Right hindlimb (tissue), 1 donor: ENCODE measurements at places on chromosomes 4 and X.

DNA sequence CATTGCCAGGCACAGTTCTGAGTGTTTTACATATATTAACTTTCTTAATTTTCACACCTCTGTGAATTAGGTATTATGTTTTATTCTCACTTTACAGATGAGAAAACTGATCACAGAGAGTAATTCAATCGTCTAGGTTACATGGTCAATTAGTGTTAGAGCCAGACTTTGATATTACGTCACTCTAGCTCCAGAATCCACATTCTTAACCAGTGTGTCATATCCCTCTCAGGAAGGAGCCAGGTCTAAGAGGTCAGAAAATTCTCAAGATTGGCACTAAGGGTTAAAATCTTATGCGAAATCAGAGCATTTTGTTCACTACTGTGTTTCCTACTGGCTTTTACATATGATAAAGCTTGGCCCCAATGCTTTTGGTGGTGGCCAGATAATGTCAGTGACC is 7.4 kb downstream of the DMP1 start:
- no peak for DNase-seq

DNA sequence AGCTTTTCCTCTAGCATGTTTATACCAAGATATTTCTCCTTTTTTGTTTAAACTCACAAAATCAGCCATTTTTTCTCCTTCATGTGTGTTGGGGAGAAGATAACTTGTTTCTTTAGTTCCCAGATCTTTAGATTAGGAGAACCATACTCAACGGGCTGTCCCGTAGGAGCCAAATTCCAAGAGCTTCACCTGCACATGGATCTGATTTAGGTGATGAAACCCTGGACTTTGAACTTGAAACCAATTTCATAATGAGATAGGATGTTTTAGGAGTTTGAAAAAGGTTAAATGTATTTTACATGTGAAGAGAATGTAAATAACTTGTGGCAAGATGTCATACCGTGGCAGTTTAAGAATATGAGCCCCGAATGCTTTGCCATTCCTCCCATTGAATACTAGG is 280.0 kb upstream of the PCDH18 start:
- DNase-seq: no peak

GRCh38 chr4:6325788-6326290 is 56.2 kb downstream of the WFS1 start:
- DNase-seq: no peak

- DNase-seq: no peak
Observed at GRCh38 chr4:4680758-4681157, 138.9 kb upstream of the STX18 start.

- DNase-seq: no peak
Observed at GRCh38 chr4:18105030-18106011, 83.8 kb upstream of the LCORL start.

DNA sequence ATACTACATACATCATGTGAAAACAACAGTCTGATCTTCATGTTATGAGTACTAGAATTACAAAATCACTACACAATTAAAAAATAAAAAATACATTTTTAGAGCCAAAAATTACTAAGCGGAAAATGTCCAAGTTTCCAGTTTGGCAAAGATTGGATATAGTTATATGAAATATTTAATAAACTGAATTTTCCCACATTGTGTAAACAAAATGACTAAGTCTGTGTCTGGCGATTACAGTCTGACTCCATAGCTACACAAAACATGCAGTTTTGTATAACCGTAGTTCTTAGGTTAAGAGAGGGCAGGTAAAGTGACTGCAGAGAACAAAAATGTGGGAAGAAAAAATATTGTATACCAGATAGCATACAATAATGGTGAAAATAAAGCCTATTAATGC is 59.2 kb upstream of the TMEM47 start:
- no peak for DNase-seq

- DNase-seq: no peak
Observed at GRCh38 chr4:173801876-173802661, 272.0 kb upstream of the HAND2 start.

GRCh38 chrX:7120878-7121219 is 26.7 kb upstream of the STS start:
- DNase-seq: no peak

DNA sequence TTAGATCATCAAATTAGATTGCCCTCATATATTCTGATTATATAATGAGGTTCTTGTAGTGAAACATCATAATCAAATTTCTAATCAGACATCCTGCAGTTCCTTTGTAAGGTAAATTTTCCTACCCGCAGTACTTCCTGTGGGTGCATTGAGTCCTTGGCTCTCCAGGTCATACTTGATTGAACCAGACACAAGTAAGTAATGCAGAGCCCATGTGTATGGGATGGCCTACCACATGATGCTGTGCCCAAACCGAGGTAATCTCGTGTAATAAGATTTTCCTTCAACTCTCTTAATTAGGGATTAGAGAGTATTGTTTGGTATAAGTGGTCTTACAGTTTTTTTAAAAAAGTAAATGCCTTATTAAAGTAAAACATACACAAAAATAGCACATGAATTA is 1841.8 kb downstream of the PCDH7 start:
- no peak for DNase-seq

- DNase-seq: no peak
Observed at GRCh38 chr4:37604461-37604860, 81.7 kb downstream of the RELL1 start.

DNA sequence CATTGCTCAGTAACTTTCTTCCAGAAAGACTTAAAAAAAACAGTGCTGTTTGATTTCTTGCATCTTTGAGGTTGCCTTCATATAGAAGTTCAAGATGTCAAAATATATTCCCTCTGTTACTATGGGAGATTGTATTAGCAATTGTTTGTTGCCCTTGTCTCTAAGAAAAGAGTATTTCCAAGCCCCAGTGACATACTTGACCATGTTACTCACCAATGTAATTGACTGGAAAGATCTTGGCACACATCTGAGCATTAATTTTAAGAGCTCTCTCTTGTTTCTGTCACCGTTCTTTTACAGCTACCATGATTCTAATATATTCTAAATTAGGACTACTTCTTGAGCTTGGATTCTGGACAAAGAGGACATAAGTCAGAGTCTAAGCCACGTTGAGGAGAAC is 902.7 kb upstream of the EPHA5 start:
- no peak for DNase-seq

DNA sequence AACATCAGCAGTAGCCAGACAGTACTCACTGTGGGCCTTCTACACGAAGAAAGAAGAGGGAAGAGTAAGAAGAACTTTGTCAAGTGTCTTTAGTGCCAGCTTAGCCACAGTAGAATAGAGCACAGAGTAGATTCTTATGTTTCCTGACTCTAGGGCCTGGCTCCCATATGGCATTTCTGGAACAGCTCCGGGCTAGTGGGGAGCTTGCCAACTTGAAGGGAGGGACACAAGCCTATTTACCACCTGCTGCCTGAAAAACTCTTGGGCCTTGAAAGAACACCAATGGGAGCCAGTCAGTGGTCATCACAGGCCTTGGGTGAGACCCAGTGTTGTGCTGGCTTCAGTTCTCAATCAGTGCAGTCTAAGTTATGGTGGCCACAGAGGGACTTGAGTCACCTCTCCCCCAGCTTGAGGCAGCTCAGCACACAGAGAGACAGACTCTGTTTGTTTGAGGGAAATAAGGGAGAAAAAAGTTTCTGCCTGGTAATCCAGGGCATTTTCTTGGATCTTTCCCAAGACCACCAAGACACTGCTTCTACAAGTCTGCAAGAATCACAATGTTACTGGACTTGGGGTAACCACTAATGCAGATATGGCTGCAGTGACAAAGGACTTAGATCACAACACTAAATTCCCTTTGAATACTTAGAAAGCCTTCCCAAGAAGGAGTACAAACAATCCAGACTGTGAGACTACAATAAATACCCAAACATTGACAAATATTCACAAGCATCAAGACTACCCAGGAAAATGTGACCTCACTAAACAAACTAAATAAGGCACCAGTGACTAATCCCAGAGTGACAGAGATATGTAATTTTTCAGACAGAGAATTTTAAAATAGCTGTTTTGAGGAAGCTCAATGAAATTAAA is 261.0 kb upstream of the NDST3 start:
- no peak for DNase-seq

DNA sequence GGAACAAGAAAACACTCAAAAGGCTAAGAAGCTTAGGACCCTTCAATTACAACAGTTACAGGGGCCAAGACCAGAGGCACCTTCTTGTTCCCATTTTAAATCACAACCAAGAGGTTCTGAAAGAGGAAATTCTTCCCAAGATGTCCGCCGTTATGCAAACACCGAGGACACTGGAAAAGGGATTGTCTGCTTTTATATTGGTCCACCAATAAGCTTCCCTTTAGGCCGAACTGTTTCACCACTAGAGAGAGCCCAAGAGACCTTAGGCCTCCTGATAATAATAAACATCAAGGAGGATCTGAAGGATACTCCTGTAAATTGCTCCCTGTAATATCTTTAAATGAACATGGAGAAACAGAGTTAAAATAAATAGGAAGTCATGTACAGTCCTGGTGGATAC is 92.6 kb upstream of the NLRP2B start:
- DNase-seq: no peak

DNA sequence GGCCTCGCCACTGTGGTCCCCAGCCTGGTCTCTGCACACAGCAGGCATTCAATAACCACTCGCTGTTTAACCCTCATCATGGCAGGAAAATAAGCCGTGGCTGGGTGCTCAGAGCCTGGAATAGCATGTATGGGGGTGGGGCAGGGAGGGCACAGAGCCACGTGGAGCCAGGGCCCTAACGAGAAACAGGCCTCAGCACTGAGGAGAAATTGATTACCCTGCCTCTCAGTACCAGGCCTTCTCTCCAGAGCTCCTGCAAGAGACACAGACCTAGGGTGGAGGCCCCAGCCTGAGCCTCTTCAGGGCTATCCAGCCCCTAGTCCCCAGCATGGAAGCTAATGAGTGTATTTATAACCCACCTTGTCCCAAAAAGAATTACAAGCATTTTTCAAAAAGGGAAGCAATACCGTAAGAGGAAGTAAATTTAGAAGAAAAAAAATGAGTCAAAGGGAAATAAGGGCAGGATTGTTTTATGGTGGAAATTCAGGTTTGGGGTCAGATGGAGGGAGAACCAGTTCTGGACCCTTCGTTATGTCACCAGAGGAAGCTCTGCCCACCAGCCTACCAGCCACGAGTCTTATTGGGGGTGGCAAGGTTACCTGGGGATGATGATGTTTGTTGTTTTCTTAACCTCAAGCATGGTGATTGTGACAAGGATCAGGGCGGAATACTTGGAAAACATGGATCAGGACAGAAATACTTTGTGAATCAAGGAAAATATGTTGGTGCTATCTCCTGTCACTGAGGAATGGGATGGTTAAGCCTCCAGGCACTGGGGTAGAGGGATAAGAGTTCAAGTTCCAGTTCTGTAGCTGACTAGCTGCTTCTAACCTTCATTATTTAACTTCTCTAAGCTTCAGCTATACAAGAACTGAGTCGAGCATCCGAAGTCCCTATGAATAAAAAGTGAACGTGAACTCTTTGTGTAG is 101.9 kb upstream of the RBPJ start:
- DNase-seq: no peak

- peak; percentile 87 for DNase-seq
Observed at GRCh38 chr4:30720021-30720660, at the start of gene PCDH7. Gene PCDH7 (plus strand): TSS chr4:30720369. CDS start chr4:30721423, 1,054 bp downstream.

DNA sequence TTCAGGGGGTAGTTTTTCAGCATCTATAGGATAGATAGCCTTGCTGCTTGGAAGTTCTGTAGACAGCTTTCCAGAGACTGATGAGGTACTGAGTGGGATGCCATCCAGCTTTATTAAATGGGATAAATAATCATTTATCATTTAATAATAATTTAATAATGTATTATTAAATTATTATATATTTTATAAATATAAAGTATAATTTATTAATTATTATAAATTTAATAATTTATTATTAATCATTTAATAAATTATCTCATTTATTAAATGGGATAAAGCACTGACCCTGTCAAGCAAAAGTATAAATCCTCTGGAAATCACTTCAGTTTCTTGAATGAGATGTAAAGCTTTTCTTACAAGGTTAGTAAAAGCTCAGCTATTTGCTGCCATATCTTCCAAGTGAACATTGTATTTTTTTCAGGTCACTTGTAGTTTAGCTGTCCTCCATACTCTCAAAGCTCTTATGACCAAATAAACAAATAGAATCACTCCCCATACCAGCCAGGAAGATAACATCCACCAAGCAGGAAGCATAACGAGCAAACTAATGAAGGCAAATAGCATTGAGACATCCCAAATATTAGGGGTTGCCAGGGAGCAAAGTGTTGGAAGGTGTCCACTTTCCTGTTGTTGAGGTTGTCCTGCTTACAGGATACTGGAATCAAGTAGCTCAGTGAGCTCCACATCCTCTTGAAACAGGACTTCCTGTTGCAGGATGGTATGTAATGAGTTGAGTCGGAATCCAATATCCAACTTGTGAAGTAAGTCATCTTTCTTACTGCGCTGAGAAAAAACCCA is 88.9 kb downstream of the ZNF674 start:
- no peak for DNase-seq

DNA sequence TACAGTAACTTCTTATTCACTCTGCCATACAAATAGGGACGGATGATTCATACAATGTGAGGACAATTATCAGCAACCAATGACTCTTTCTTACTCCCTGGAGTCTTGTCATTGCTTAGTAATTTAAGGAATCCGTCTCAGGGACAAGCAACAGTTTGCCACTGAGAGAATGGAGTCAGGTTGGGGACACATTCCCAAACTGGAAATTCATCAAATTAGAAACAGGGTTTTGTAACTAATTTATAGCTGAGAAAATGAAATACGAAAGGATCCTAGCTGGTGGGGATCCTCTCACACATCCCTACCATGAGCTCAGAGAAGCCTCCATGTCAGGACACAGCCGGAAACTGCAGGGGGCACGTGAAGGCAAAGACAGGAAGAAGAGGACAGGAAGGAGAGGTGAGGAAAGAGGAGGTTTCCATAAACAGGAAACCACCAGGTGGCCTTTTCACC is 50.4 kb upstream of the KDR start:
- no peak for DNase-seq

GRCh38 chr4:2042204-2042946 is 16.8 kb upstream of the NAT8L start:
- no peak for DNase-seq

GRCh38 chrX:73944563-73944908 is 359.4 kb upstream of the ZCCHC13 start:
- no peak for DNase-seq

- DNase-seq: no peak
Observed at GRCh38 chr4:135227842-135228241, 1026.3 kb upstream of the PABPC4L start.

DNA sequence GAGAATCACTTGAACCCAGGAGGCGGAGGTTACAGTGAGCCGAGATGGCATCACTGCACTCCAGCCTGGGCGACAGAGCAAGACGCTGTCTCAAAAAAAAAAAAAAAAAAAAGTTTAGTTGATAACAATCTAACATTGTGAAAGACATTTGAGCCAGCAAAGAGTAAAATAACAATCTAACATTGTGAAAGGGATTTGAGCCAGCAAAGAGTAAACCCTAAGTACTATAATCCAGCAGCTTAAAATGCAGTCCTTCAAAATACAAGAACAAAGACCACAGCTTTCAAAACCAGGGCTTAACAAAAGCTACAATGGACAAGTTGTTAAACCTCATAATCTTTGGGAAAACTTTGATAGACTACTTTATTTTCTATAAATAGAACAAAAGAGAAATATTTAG is 16.9 kb downstream of the MFAP3L start:
- no peak for DNase-seq
